ENCODE measurements at places on chromosomes 6 and 20.
A peak's percentile ranks its signal among the peaks of the same experiment; 100 is the strongest.

- no peak for DNase-seq
These were observed 593 bp upstream of the GSTA3 start for GRCh38 chr6:52910091-52910490.

DNA sequence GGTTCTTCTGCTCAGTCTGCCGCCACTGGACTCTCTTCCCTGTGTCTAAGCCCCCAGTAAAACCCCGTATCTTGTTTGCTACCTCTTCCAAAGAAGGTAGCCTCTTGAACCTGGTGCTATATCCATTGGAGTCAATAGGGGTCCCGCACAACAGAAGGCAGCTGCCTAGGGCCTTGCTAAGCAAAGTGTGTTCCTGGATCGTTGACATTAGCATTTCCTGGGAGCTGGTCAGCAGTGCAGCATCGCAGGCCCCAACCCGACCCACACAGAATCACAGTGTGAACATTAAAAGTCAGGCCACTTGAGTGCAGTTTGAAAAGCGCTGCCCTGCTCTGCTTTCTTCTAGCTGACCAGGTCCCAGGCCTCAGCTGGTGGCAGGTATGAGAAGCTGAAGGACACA, 2.9 kb downstream of the ADA start:
- peak; percentile 37 for DNase-seq

GRCh38 chr6:79981652-79982051, 22.8 kb upstream of the TTK start:
- no peak for DNase-seq

DNA sequence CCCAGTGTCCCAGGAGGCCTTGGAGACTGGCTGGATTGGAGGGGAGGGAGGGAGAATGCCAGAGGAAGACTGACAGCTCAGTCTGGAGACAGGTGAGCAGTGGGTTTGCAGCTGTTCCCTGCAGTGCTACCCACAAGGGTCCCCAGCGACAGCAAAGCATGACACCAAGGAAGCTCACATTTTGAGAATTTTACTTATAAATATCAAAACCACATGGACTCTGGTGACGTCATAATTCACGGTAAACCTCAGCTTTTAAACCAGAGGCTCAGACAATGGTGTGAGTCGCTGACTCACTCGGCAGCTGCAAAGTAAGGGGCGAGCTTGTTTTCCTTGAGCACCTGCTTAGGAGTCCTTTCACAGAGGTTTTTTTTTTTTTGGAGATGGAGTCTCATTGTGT, 65.2 kb downstream of the THBS2 start:
- DNase-seq: no peak

DNA sequence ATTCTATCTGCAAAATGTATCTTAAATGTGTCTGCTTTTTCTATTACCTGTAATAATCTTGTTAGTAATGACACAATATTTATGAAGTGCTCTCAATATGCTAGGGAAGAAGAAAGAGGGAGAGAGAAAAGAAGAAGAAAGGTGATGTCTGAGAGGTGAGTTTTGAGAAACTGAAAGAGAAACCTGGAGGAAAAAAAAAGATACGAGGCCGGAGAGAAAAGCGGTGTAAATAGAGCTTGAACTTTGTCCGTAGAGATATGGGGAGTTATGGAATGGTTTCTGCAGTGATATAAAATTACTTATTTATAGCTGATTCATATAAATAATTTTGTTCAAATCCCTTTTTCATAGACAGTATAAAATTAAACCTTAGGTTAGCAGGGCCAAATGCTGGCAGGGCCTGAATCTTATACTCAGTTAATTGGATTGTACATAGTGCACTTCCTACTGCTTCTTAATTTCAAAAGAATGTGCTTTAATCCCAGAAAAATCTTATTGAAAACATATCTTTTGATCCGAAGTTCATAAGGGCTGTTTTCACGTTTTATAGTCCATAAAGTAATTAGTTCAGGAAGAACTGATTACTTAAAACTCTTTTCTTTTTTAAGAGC, 43.0 kb downstream of the MYB start:
- DNase-seq: no peak

GRCh38 chr6:69729870-69730449, 66.8 kb downstream of the LMBRD1 start:
- DNase-seq: no peak

GRCh38 chr20:50852085-50852484, 57.2 kb downstream of the BCAS4 start:
- DNase-seq: no peak

- no peak for DNase-seq
These were observed 215.7 kb upstream of the CST7 start for GRCh38 chr20:24733416-24733815.

GRCh38 chr6:144007478-144008119, 460 bp downstream of the PLAGL1 start:
- no peak for DNase-seq

GRCh38 chr6:119145111-119145510, 66.6 kb upstream of the FAM184A start:
- no peak for DNase-seq

DNA sequence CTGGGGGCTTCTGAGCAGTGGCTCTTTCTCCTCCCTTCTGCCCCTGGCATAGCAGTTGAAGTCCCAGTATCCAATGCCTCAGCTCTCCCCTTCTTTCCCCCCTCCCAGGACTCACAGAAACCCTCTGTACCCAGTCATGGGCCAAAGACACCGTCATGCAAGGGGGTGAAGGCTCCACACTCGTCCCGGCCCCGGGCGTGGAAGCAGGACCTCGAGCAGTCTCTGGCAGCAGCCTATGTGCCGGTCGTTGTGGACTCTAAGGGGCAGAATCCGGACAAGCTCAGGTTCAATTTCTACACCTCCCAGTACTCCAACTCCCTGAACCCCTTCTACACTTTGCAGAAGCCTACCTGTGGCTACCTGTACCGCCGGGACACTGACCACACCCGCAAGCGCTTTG, 10.4 kb upstream of the GUCA1A start:
- no peak for DNase-seq

DNA sequence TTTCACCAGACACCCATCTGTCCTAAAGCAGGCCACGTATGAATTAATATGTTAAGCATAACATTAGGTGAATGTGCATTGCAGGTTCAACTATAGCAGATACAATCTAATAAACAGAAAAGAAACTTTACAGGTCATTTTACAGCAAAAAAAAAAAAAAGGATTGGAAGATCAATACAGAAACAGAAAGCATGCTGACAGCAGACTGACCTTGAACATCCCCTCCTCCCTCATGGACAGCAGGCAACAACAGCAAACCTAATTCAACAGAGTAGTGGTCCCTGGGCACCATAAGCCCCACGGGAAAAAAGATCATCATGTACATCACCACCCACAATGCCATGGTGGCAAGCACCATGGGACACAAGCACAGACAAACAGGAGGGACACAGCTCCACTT, 12.1 kb upstream of the RAB22A start:
- DNase-seq: no peak

- DNase-seq: peak; percentile 24
These were observed 17.0 kb upstream of the ADGRF4 start for GRCh38 chr6:47681201-47681990.

DNA sequence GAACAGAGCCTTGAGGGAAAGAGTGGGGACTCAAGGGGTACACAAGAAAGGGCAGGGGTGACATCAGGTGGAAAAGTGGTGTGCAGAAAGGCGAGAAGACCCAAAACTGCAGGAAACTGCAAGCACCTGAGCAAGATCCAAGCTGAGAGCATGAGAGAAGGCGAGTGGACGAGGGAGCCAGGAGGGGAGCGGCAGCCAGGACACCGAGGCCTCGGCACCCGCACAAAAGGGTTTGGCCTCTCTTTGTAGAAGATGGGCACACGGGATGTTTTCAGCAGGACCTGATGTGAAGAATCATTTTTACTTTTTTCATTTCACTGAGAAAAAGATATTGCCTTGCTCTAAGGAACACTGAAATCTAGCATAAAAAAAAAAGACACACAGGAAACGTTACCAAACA, 82.1 kb upstream of the FOXQ1 start:
- DNase-seq: no peak

DNA sequence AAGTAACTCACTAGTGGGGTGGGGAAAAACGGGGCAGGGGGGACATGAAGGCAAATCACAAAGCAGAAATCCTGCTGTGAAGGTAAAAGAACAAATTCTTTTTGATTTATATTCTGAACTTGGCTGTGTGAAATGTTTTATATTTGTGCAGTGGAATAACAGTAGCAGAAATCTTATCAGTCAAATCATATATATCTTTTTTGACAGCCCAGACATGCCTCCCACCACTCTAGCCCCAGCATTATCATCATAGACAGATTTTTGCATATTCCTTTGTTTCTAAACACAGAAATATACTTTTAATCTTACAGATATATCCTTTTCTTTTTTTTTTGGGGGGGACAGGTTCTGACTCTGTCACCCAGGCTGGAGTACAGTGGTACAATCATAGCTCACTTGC, 97.4 kb downstream of the PREP start:
- DNase-seq: no peak

DNA sequence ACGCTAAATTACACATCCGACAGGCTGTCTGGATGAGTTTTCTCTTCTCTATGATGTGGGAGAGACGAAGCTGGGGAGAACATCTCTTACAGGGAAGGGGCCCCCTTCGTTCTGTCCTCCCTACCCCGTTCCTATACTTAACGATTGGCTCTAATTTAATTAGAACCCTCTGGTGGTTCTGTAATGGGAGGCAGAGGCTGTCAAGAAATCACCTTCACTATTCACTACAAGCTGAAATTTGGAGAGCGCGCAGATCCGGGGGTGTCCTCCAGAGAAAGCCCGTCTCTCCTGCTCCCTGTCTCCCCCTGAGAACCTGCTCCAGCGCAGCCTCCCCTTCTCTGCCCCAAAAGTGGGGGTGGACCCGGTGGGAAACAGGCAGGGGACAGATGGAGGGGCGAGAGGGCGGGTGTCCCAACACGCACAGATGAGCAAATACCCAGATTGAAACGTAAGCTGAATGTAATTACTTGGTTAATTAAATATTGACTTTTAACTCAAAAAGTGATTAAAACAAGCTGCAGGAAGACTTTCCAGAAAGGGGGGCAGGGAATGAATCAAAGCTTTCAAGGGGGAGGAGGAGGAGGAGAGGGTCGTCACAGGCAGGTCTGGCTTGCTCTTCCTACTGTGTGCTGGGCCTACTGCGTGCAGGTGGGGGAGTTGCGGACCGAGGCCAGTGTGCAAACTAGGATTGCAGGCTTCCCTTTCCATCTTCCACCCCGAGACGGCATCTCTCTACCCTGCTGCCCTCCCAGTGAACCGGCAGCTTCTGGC, 1.3 kb downstream of the SULF2 start:
- no peak for DNase-seq

DNA sequence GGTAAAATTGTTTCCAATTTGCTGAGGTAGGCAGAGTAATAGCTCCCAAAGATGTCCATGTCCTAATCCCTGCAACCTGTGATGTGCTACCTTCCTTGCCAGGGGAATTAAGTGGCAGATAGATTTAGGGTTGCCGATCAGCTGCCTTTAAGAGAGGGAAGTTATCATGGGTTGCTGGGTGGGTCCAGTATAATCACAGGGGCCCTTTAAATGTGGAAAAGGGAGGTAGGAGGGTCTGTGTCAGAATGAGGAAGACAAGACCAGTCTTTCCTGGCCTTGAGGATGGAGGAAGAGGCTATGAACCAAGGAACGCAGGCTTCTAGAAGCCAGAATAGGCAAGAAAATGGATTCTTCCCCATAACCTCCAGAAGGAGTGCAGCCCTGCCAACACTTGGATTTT, 50.7 kb downstream of the CTCFL start:
- DNase-seq: no peak

GRCh38 chr6:154482858-154483257, 27.6 kb downstream of the CNKSR3 start:
- DNase-seq: no peak

DNA sequence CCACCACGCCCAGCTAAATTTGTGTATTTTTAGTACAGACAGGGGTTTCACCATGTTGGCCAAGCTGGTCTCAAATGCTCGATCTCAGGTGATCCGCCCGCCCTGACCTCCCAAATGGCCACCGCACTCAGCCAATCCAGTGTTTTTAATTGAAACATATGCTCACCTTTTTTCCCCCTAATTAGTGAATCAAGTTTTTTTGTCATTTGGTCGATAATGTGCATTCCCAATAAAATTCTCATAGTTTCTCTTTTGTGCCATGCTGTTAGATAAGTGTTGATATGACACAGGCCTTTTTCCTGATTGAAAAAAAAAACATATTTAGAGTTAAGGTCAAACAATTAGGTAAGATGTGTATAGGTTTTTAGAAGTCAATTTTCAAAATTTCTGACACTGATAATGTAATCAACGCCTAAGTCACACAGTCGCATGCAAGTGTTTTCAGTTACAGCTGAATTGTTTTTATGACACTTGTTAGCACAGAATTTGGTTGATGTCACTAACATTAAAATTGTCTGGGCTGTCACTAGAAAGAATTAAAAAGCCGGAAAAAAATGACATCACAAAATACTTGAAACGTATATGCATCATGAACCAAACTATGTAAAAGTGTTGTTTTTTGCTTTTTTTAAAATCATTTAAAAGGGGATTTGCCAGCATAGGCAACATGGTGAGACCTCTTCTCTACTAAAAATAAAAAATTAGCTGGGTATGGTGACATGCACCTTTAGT, 21.9 kb downstream of the ZNF217 start:
- DNase-seq: no peak

DNA sequence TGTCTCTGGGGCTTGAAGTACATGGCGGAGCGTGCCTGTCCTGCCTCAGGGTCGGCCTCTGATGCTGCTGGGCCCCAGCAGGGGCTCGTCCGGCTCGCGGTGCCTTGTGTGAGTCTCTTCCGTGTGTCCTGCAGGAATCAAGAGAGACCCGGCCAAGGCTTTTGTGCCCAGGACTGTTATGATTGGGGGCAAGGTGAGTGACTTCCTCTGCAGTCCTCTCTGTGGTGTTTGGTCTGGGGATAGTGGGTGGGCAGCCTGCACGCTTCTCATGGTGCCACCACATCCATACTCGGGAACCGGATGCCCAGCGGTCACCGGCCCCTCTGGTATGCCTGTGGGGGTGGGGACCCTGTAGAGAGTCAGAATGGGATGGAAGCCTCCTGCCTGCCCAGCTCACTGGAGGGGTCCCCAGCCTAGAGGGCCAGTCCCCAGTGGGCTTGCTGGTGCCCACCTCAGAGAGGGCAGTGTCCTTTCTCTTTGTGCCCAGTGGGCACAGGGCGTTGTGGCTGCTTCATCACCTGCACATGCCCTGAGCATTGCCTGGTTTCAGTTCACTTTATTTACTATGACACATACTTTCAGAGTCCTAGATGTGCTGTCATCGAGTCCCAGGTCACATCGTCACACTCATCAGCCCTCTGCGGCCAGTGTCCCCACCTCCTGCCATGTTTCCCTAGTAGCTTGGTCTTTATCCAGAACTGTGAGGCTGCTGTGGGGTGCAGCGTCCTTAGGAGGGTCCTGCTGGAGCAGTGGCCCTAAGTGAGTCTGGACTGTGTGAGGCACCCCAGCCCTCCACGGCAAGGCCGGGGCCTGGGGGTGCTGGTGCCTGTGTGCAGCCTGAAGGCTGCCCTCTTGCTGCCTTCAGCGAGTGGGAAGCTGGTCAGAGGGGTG, 40.7 kb downstream of the PYGB start:
- DNase-seq: peak; percentile 13

- no peak for DNase-seq
These were observed 20.6 kb downstream of the JARID2 start for GRCh38 chr6:15266423-15266996.

Measured in posterior cingulate gyrus (tissue), 11 donors.